HS-27A (cell line): ENCODE measurements at places on chromosomes 6 and 20.

DNA sequence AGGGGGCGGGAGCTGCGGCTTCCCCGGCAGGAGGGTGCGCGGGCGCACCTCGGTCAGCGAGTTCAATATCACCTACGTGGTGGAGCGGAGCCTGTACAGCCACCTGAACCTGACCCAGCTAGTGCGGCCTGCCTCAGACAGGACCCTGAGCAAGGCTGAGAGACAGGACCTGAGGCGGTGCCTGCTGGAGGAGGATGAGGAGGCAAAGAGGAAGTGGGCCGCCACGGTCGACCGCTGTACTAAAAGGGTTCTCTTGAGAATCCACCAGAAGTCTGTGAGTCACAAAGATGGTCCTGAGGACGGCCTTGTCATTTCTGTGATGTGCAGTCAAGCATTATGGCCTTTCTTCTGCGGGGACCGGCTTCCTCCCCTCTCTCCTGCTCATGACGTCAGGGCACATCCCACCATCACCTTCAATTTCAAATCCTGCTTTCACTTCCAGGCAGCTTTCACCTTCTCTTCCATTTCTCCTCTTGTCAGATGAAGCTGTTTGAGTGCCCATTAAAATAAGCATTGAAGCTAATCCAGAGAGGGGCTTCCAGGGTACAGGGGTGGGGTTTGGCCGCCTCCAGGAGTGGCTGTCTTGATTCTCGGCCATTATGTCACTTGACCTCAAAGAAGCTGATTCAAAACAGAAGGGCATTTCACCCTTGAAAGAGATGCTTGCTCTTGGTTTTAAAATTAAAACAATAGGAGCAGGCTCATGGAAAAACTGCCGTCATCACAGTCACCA is 177.6 kb downstream of the SASH1 start:
- DNase-seq, result no peak

- DNase-seq, result no peak
Measured at GRCh38 chr20:51023617-51024155, 779 bp upstream of the KCNG1 start.

GRCh38 chr6:101069191-101069795 is 188.2 kb upstream of the ASCC3 start:
- DNase-seq, result no peak

GRCh38 chr20:54629632-54630031 is 154.2 kb downstream of the DOK5 start:
- DNase-seq, result no peak

DNA sequence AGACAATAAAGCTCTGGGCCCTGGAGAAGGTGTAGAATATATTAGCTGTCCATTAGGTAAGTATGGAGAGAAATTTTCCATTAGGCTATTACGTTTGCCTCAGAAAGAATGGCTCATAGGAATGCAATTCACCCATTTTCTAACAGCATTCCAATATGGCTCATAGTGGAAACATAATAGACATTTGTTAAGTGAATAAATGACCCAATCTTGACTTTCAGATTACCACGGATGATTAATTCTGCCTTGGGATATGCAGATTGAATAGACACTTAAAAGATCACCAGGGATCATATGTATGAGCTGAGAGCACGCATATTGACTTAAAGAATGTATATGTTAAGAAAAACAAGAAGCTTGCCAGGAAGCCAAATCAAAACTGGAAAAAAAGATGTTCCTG is 209.1 kb upstream of the CDYL start:
- DNase-seq, result no peak
